SK-N-SH (cell line): ENCODE measurements at places on chromosomes 13 and 19.

DNA sequence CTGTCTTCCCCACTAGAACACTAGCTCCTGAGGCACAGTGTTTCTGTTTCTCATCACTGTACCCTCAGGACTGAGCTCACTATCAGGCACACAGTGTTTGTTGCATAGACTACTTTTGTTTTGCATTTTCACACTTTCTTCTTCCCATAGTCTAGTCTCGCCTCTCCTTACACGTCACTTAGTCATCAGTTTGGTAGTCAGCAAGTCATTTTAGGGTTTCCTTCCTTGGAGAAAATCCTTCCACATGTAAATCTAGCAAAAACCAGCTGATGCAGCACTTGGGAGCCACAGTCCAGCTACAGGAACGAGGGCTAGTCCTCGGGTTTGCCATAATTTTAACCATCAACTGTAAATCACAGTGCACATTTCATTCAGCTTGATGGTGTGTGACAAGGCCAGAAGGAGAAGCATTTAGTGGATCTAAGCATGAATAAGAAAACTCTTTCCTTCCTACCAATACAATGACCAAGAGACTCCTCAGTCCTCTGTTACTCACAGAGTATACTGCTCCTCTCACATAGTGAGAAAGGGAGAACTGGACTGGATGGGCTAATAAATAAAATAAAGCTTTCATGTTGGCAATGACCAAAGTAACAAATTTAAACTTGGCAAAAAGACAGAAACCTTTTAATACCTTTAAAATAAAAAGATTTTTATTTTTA lies 221.0 kb downstream of the KLF12 start:
- DNase-seq: no peak

DNA sequence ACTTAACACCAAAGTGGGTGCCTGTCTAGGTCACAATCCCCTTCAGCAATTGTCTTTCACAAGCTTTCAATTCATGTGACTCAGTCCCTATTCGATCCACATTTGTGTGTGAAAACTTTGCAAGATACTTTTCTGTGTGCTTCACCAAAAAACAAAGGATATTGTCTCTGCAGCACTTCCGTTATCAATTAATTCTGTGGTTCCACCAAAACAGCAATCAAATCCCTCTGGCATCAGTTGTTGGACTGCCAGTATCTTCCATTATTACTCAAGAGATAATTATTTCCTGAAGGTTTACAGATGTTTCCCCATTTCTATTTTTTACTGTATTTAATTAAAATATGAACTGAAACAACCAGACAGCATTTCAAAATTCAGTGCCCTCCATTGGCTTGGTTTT lies 481.4 kb downstream of the SUCLA2 start:
- DNase-seq: no peak

DNA sequence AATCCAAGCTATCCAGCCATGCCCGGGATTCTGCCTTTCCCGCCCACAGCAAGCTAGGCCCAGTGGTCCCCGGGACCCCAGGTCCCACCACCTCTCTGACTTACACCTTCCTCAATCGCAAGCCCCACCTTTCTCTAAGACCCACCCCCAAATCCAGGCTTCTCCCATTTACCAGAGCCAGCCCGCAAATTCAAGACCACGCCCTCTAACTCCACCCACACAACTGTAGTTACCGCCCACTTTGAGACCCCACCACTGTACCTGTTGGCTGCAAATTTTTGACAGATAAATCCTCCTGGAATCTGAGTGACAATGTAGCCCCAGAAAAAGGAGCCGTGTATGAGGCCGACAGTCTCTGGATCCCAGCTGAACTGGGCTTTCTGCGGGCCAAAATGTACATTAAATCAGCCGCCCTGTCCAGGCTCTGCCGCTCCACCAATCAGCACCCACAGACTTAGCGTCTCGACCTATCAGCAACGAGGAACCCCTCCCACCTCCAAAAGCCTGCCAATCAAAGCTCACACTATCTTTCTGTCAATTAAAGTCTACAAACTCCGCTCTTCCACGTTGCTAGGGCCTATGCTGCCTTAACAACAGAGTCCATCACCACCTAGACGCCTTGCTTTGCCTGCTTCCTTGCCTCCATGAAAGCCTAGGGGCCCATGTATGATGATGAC lies 6.3 kb downstream of the SLC17A7 start:
- peak; percentile 67 for DNase-seq

GRCh38 chr19:44993526-44993925 lies 7.7 kb upstream of the RELB start:
- no peak for DNase-seq

DNA sequence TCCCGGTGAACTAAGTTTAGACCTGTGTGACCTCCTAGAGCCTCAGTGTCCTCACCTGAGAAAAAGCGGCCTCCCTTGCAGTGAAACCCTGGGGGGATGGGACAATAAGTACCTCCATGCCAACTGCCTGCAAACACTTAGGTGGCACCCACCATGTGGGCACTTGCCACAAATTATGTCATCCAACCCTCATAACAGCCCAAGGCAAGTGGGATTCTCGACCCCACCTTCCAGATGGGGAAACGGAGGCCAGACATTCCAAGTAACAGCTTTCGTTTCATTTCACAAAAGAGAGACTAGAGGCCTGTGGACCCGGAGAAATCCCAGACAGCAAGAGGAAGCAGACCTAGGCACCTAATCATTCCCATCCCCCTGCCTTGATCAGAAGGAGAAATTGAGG lies 6.9 kb downstream of the REX1BD start:
- peak; percentile 9 for DNase-seq
